ENCODE measurements at places on chromosomes 11 and 22.

DNA sequence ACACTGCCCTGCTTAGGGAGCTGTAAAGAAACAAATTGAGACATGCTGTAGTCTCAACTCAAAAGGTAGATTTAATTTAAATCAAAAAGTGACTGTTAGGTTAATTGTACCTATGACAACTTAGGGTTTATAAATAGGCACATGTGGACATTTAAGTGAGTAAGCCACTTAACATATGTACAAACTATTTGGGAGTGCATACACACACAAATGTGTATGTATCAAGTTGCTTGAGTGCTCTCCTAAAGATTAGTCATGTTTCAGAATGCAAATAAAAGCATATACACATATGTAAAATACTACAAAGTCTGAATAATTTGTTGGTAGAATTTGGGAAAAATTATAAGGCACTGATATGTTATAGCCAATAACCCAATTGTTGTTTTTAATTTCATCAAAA lies 1435.7 kb downstream of the LRRC4C start:
- DNase-seq = no peak

- DNase-seq = peak; percentile 68
Measured at GRCh38 chr22:28019881-28020861, 101.1 kb upstream of the PITPNB start.

GRCh38 chr11:134612140-134613030 lies 200.3 kb upstream of the B3GAT1 start:
- no peak for DNase-seq

- no peak for DNase-seq
Measured at GRCh38 chr11:102615894-102616432, 9.2 kb downstream of the MMP20 start.

DNA sequence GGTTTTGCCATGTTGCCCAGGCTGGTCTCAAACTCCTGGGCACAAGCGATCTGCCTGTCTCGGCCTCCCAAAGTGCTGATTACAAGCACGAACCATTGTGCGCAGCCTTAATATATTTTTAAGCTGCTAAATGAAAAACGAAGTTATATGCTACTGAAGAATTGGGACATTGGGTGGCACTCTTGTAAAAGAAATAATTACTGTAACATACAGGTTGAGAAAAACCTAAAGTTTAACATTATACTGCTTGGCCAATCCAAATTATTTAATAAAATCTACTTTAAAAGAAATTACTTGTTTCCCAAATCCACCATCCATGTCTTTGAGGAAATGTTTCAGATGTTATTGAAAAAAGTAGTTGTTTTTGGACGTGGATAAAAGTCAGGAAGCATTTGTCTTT lies 37.9 kb upstream of the ARHGAP32 start:
- DNase-seq = no peak

Data from SHP77 (cell line).